ENCODE measurements at places on chromosomes 1 and 21. TPM values are rescaled to one million over a fixed set of nuclear protein-coding genes. Genes with fewer than 3 reads are reported as not detected.

Gene MEX3A
- total RNA-seq: not detected

GRCh38 chr1:228105996-228106799 is 2.9 kb downstream of the MRPL55 start:
- DNase-seq: no peak

Gene FCRL2
- total RNA-seq: 0.44 TPM

- DNase-seq: no peak
Measured at GRCh38 chr1:17645068-17645911, 105.8 kb downstream of the ARHGEF10L start.

- no peak for DNase-seq
Measured at GRCh38 chr1:158037008-158037865, 43.8 kb downstream of the KIRREL1 start.

- DNase-seq: no peak
Measured at GRCh38 chr1:27736252-27736651, 10.5 kb downstream of the FAM76A start.

GRCh38 chr1:109598655-109599054 is 20.8 kb downstream of the GNAT2 start:
- no peak for DNase-seq

Gene TMOD4
- total RNA-seq: 1.0 TPM

DNA sequence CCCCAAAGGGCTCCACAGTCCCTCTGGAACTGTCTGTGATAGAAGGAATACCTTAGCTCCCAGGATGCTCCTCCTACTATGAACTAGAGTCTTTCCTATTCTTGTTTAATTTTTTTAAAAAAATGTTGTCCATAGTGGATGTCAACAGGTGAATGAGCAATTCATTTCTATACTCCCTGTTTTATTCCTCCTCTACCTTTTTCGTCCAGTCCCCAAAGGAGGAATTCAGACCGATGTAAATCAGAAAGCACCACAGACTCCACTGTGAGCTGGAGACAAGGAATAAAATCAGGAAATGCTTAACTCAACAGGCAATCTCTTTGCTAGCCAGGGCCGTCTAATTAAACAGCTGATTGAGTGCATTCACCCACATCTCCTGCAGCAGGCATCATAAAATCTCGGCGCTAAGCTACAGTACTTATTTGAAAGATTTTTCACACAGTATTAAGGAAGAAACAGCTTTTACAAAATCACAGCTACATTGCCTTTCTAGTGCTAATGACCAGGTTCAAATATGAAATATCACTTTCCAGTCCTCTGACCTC is 381.6 kb downstream of the SIPA1L2 start:
- DNase-seq: no peak

Gene SPATA17
- not detected for total RNA-seq

GRCh38 chr1:205048382-205048781 is 5.4 kb downstream of the CNTN2 start:
- no peak for DNase-seq

DNA sequence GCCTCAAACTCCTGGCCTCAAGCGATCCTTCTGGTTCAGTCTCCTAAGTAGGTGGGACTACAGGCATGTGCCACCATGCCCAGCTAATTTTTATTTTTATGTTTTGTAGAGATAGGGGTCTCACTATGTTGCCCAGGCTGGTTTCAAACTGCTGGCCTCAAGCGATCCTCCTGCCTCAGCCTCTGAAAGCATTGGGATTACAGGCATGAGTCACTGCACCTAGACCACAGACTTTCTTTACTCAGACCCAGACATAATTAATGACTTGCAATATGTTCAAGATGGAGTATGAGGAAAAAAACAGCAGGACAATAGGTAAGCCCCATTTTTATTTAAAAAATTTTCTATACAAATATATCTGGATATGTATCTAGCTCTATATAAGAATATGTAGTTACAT is 13.2 kb downstream of the KANK4 start:
- no peak for DNase-seq

Gene TRIM63
- total RNA-seq: not detected

DNA sequence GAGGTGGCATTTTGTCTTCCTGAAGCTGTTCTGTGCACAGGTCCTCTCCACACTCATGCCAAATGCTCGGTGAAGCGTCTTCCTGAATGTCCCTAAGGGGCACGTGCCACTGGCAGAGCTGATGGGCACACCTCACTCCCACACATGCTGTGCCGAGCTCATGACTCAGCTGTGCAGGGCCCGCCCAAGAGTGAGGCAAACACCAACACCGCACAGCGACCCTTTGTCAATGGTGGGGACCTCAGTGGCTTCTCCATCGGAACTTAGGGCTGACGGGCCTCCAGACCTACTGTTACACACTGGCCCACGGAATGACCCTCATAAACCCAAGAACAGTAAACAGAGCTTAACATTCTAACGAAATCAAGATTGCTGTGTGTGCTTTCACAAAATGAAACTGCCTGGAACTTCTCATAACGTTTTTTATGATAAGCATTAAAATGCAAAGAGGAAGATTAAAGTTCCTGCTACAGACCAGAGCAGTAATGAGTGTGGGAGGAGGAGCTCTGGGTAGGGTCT is 89.3 kb downstream of the SIM2 start:
- DNase-seq: no peak

DNA sequence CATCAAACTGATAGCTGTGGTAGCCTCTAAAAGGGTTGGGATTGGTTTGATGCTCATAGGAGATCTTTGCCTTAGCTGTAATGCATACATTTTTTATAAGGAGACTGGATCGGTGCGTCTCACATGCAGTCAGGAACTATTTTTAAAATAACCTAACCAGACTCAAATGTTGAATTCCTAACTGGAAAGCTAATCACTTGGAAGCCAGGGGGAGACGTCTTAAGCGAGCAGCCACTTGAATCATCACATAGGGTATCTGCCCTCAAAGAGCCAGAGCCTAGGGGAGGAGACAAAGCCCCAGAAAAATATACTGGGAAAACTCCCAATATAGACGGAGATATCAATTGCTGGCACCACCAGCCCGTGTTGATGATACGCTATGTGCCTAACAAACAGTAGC is 61.7 kb upstream of the PUM1 start:
- DNase-seq: no peak

Gene CFAP141
- not detected for total RNA-seq

- no peak for DNase-seq
Measured at GRCh38 chr21:46196733-46197132, 12.5 kb upstream of the SPATC1L start.

Gene ELF3
- total RNA-seq: 2.0 TPM

GRCh38 chr1:164767752-164768402 is 208.9 kb downstream of the PBX1 start:
- no peak for DNase-seq

Gene RAVER2
- 1.5 TPM for total RNA-seq

DNA sequence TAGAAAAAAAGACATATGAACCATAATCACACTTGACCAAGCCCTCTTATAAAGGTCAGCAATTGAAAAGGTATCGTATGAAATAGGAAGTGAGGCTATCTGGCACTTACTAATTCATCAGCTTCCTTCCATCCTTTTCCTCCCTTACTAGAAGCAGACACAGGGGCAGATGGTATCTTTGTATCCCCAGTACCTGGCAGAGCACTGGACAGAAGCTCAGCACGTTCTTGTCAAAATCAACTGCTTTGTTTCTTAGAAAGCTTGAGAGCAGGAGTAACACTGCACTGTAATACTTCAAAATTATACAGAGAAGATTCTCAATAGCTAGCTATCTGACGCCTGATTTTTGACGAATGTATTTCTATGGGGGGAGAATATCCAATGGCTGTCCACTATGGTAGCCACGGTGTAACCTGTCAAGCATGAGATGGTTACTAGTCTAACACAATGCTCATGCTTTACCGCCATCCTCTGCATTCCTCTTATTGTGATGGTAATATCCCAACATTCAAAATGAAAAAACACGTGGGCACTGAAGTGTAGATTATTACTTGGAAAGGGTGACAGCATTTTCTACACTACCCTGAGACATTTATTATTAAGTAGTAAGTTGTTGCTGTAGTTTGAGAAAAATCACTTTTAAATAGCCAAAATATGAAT is 175.6 kb downstream of the SIPA1L2 start:
- DNase-seq: no peak

- DNase-seq: no peak
Measured at GRCh38 chr1:185565302-185565701, 168.9 kb upstream of the HMCN1 start.

DNA sequence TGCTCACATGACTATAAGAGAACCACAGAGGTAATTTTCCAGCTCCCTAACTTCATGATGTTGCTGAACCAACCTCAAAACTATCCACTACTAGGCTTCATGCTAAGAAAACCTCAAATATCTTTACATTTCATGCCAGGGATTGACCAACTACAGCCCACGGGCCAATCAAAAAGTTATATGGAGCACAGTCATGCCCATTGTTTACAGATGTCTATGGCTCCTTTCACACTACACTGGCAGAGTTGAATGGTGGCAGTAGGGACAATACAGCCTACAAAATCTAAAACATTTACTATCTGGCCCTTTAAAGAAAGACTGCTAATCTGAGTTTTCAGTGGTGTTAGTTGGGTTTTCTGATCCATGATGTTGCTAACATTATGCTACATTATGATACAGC is 154.8 kb downstream of the TM2D1 start:
- DNase-seq: no peak

- no peak for DNase-seq
Measured at GRCh38 chr1:52907068-52907811, 14.3 kb downstream of the ECHDC2 start.

GRCh38 chr1:67114162-67114561 is 20.6 kb downstream of the C1orf141 start:
- DNase-seq: no peak

Gene RYR2
- total RNA-seq: 0.39 TPM

All from T-helper 17 cell (primary cell).